ENCODE measurements at places on chromosomes 3 and 15.

GRCh38 chr15:66714543-66714981, 12.5 kb downstream of the SMAD6 start:
- DNase-seq, result no peak

DNA sequence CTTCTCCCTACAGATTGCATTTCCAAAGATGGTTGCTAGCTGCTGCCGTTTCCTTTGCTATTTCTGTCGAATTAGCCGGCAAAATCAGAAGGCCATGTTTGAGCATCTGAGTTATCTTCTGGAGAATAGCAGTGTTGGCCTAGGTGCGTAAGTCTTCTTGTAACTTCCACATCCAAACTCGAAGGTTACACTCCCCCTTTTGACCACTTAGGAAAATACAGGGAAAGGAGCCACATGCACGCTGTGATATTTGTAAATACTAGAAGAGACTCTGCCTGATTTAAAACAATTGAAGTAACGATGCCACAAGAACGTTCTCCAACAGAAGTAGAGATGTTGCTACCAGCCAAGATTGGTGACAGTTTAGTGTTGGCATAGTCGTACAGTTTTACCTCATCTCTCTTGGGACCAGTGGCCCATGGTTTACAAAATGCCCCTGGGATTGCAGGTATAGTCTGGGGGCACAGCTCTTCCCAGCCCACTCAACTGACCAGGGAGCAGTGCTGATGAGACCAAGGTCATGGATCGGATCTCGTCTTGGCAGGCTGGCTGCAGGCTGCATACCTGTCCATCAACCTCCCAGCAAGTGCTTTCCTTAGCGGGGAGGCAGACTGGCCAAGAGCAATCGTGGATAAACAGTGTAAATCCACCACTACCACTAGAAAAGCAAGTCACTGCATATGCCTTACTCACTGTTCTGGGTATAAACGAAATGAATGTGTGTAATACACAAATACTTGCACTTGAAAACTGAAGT, 268.4 kb upstream of the CHRM5 start:
- no peak for DNase-seq

DNA sequence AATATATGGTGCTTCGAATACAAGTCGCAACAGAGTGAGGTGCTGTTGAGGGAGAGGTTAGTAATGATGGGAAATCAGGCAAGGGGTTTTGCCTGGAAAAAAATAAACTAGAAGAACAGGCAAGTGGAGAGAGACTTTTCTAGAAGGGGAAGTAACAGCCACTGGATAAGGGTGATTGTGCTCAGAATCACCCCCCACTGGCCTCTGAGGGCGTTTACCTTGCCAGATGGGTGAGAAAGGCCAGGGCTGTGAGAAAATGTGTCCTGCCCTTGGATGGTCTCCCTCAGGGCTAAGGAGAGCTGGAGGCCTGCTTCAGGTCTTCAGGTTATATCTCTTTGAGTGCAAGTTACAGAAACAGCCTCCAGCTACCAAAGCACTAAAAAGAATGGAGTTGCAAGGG, 151.8 kb downstream of the MEX3B start:
- no peak for DNase-seq

- DNase-seq, result no peak
Measured at GRCh38 chr3:57244946-57245345, 17.4 kb downstream of the APPL1 start.

GRCh38 chr3:158057666-158058065, 48.6 kb downstream of the SHOX2 start:
- no peak for DNase-seq

GRCh38 chr15:100705065-100705464, 102.7 kb downstream of the ASB7 start:
- DNase-seq, result no peak

DNA sequence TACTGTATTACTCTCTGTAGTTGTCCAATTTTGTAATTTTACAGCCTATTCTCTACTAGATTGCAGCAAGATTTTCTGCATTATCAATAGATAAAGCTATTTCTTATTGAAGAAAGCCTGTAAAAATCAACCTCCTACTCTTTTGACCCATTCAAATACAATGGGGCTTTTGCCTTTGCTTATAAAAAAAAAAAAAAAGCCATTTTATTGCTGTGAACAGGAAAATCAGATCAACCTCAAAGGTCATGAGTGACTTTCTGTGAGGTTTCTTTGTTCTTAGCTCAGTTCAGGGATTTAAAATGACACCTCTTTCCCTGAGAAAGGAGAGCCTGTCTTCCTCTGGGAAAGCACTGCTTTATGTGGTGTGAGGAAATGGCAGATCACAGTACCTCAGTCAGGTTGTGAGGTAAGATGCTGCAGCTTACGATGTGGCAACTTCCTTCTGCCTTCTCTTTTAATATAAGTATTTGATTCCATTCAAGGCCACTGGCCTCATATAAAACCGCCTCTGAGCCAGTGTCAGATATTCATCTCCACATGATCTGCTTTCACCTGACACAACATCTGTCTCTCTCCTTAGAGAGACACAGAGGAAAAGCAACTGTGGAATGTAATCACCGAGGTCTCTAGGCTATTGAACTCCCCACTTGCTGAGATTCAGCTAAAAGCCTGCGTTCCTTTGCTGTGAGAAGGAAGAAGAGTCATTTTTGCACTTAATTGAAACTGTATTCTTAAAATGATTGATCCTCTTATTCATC, 161.5 kb upstream of the MB21D2 start:
- DNase-seq, result no peak

DNA sequence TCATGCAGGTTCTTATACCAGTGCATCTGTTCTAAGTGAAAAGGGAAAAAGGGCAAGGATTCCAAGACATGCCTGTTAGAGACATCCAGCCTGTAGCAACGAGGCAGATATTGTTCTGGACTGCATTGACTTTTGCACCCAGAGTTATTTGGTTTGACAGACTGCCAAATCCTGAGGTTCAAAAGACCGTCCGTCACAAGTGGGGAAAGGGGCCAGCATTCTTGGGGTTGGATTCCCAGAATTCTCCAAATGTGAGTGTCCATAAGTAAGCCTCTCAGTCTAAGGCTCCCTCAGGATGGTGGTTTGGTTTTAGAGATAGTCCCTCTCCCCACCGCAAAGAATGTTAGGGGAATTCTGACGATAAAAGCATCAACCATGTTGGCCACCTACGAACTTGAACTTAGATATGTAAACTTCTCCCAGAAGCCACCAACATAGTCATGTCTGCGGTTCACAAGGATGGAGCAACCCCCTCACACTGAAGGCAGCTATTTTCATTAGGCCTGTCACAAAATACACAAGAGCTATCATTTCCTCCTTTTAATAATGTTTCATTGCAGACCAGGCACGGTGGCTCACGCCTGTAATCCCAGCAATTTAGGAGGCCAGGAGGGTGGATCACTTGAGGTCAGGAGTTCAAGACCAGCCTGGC, 13.6 kb upstream of the LACTB start:
- no peak for DNase-seq

GRCh38 chr3:114706591-114707232, 412.9 kb downstream of the TIGIT start:
- DNase-seq, result no peak

DNA sequence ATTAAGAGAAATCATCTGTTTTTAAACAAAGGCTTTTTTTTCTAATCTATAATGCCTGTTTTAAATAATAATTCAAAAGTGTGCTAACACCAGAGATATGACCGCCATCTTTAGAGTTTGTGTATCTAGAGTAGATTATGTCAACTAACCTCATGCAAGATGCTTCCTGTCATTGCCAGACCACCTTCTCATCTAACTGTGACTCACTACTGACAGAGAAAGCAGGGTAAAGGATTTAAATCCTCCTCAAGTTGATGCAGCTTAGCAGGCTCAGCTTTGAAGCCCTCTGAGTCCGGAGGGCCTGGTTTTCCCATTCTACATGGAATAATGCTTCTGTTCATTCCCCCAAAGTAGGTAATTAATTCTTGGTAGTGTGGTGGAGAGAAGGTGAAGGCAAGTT, 108.5 kb downstream of the ECT2 start:
- DNase-seq, result no peak

GRCh38 chr15:73052653-73053397, 562 bp downstream of the NEO1 start:
- peak; percentile 12 for DNase-seq

GRCh38 chr3:177300842-177301241, 103.6 kb upstream of the TBL1XR1 start:
- no peak for DNase-seq

GRCh38 chr15:29449136-29449535, 179.5 kb upstream of the NSMCE3 start:
- no peak for DNase-seq

GRCh38 chr3:52503788-52504424, 8.8 kb downstream of the STAB1 start:
- DNase-seq, result no peak

DNA sequence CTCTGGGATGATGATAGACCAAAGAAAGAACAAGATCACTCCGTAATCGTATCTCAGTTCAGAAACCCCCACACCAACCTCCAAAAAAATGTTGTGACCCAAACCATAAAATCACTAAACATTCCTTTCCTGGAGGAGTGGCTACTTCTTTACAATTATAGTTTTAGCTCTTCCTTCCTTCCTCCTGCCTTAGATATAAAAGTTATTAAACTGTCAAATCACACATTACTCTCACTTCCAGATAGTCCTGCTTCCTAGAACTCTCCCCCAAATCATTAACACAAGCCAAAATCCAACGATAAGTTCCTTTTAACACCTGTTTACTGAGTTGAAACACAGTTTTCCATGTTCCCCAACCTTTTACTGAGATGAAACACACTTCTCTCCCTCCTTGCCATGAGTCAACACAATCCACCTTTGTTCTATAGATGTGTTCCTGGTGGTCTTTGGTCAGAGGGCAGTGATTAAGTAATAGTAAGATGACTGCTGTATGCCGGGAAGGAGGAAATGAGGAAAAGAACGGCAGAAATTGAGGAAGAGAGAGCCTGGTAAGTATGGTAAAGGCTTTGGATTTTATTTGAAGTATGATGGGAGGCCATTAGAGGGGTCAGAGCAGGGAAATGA, 8.3 kb upstream of the CRYGS start:
- DNase-seq, result no peak

DNA sequence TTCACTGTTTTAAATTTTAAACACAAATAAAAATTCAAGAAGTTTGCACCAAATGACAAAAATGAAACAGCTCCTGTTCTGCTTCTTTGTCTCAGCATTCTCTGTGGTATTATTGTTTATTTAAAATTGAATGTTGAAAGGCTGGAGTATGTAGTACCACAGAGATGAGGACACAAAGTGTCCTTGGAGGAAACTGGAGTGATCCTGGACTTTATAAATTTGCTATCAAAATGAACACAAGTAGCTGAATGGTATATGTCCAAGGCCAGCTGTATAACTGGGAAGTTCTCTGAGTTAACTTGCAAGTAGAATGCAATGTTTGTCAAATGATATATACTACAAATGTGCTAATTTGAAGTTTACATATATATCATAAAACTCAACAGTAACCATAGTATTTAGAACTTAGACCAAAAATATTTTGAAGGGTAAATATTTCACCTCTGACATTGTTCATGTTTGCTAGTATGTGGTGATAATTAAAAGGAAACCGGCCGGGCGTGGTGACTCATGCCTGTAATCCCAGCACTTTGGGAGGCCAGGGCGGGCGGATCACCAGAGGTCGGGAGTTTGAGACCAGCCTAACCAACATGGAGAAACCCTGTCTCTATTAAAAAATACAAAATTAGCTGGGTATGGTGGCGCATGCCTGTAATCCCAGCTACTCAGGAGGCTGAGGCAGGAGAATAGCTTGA, 12.3 kb downstream of the BTLA start:
- DNase-seq, result no peak

DNA sequence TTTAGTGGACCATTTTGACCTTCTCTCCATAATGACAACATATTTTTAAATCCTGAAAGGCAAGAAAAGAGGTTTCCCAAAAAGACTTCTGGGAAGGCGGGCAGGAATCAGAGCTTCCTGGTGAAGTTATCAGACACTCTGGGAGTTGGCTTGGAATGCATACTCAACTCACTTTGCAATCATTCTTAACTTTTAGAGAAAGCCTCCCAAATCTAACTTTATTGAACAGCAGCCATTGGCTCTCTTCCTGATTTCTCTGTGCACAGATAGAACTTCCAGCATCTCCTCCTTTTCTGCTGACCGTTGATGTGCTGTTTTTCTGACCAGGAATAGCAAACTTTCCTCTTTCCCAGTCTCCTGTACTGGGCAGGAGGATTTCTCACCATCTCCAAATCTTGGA, 44.6 kb downstream of the PLCL2 start:
- DNase-seq, result no peak

Data from activated T-cell treated with anti-CD3 and anti-CD28 coated beads for 4 hours (primary cell).